ENCODE measurements at places on chromosomes 4 and X.
A peak's percentile ranks its signal among the peaks of the same experiment; 100 is the strongest.

DNA sequence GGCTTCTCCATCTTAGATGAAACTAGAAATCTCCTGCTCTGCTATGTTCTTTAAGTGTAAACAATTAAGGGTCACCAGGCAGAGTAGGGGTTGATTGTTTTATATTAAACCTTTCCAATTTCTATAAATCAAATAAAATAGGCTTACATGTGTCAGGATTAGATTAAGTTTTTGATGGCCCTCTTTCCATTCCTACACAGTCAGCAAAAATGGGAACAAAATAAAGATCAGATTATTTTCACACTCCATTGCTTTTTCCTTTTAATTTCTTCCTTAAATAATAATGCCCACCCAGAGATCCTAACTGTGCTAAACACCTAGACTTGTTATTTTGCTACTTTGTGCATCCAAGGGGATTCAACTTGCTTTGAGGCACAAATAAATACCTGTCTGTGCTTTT lies 381.4 kb upstream of the MAGEB16 start:
- no peak for DNase-seq

DNA sequence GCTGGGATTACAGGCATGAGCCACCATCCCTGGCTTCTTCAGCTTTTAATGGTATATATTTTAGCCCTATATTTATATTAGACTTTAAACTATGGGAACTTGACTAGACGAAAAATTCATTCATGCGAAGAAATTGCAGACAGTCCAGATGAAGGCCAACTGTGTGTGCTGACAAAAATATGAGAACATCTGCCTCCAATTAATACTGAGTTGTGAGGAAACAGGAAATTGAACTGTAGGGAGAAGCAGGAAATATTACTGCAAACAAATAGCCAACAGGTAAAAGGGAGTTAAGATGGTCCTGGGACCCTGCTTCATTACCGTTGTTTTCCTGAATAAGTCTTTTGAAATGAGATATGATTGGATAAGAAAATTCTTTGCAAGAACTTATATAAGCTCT lies 26.3 kb downstream of the MGARP start:
- peak; percentile 33 for DNase-seq

DNA sequence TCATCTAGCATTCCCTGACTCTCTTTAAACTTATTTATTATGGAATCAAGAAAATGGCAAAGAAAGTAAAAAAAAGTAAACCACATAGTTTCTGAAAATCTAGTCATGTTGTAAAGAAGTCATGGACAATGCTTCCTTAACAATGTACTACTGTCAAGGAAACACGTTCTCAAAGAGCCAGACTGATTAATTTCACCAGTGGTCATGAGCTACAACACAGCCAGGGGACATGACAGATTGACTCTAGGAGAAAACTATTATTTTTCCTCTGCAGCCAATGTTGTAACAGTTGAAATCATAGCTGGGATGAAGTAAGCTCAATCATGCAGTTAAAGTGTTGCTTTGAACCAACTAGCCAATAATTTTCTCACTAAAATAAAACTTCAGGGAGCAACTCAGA lies 109.2 kb downstream of the MAPK10 start:
- no peak for DNase-seq

DNA sequence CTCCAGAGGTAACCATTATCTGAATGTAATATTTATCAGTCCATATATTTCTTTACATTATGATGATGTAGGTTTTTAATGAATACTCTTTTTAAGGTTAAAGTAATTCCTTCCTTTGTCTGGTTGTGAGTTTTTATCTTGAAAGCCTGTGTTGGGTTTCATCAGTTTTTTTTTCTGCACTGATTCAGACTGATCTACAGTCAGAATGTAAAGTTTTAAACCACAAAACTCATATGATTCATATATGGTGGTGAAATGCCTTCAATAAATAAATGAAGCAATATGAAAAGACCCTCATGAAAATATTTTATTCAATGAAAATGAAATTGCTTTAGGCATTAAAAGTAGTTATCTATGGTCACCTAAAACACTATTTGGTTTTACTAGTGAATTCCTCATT lies 47.1 kb downstream of the SORBS2 start:
- DNase-seq: peak; percentile 34

GRCh38 chr4:8185930-8186329 lies 13.2 kb upstream of the SH3TC1 start:
- peak; percentile 69 for DNase-seq

DNA sequence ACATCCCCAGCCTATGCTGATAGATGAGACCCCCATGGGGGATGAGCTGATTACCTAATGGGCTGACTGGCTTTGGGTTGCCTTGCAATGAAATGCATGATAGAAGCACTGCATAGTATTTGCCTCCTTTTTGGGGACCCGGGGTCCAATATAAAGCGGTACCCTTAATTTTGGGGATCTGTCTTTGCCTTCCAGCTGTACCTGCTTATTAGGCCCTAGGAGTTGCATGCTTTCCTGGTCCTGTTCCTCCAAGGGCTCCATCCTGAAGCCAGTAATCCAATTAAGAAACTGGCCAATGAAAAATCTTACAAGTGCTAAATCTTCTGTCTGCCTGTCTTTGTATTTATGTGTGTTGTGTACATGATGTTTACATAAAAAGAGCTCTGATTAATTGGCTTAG lies 791.6 kb downstream of the TRIML1 start:
- peak; percentile 2 for DNase-seq

DNA sequence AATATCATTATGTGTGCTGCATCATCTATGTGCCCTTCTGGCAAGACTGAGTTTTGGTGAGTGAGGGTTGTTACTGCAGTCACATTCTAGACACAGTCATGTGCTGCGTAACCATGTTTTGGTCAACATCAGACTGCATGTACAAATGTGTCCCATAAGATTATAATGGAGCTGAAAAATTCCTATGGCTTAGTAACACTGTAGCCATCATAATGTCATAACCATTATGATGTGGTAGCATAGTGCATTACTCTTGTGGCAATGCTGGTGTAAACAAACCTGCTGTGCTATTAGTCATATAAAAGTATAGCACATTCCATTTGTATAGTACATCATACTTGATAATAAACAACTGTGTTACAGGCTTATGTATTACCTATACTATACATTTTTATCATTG lies 198.1 kb upstream of the NUDT6 start:
- peak; percentile 85 for DNase-seq

GRCh38 chr4:7984286-7984925 lies 44.7 kb upstream of the AFAP1 start:
- DNase-seq: no peak

DNA sequence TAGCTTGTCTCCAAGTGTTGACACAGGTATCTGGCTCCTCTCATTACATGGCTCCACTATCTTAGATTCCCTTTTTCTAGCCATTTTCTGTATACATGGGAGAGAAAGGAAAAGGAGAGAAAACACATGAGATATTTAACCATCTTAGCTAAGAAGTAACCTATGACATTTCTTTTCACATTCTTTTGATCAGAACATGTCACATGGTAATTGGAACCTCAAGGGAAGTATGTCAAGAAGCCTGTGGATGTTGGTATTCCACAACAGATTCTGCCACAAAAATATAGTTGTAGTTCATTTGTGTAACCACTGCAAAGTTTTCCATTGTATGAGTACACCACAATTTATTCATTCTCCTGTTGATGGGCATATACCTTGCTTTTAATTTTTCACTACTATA lies 18.7 kb upstream of the GABRB1 start:
- no peak for DNase-seq

- DNase-seq: no peak
Observed at GRCh38 chrX:150842198-150842685, 56.2 kb downstream of the CD99L2 start.

GRCh38 chrX:52420824-52421443 lies 52.1 kb downstream of the XAGE2 start:
- peak; percentile 83 for DNase-seq

DNA sequence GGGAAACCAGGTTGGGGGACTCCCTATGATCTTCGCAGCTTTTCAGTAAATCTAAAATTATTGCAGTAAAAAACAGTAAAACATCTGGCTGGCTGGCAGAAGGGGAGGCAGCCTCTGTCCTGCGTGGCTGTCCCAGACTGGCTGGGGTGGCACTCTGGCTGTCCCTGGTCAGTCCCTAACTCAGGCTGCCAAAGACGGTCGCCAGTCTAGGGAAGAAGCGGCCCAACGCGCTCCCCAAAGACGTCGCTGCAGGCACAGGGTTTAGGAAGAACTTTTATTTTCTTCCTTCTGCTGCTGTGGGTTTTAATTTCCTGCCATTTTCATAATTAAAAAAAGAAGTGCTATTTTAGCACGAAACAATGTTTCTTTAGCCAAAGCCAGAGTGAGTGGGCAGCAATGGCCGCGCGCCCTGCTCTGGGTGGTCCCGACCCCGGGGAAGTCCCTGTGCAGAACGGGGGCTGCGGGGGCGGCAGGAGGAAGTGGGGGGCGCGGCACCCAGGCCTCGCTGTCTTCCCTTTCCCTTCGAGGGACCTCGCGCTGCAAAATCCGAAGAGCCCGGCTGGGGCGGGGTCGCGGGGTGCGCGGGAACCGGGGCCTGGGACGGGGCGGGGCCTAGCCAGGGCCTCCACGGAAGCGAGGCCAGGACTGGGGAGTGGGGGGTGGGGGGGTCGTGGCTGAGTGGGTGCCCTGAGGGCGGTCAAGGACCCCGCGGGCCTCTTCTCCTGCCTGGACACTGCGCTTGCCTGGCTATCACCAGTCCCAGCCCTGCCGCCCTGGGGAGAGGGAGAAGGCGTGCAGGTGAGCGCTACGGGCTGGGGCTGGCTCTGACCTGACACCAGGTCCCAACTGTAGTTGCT lies 6.3 kb upstream of the LETM1 start:
- DNase-seq: no peak

- no peak for DNase-seq
Observed at GRCh38 chr4:139609647-139610046, 53.6 kb upstream of the SETD7 start.

DNA sequence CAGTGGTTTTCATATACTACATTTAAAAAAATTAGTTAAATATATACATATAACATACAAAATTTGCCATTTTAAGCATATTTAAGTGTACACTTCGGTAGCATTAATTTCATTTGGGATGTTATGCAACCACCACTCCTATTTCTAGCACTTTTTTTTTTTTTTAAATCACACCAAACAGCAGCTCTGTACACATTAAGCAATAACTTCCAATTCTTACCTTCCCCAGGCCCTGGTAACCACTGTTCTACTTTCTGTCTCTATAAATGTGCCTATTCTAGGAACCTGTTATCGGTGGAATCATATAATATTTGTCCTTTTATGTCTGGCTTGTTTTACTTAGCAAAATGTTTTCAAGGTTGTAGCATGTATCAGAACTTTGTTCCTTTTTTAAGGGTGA lies 39.1 kb downstream of the TMEM164 start:
- no peak for DNase-seq

DNA sequence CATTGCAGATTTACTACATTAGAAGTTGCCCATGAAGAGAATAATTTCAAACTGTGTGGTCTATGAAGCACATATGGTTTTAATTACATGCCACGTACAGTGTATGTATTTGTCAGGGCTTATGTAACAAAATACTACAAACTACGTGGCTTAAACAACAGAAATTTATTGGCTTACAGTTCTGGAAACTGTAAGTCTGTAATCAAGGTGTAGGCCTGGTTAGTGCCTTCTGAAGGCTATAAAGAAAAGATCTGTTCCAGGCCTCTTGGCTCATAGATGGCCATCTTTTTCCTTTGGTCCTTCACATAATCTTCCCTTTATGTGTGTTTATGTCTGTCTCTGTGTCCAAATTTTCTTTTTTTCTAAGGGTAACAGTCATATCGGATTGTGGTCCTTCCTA lies 1160.2 kb downstream of the FAM133A start:
- no peak for DNase-seq

DNA sequence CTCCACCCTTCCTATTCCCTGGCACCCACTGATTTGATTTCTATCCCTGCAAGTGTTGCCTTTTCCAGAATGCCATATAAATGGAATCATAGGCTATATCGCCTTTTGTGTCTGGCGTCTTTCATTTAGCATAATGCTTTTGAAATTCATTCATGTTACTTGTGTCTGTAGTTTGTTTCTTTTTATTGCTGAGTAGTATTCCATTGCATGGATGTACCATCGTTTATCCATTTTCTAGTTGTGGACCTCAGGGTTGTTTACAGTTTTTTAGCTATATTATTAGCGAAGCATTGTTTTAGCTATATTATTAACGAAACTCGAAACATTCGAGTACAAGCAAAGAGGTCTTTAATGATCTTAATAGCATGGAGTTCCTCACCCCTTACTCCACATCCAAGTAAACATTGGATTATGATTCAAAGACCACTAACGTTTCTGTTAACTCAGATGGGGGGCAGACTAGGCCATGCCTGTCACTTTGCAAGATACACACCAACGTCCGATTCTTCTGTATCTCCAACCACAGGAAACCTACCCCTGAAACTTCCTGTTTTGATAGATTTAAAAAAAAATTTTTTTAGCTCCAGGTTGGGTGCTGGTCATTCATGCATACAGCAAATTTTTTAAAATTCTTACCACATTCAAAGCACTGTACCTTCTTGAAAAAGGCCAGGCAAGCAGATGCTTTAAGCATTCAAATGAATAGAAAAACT lies 1.1 kb downstream of the DCK start:
- no peak for DNase-seq

Data from choroid plexus epithelial cell (primary cell).